A549 treated with CORT108297 at 1 μM for 4 hours (cell line): ENCODE measurements at places on chromosomes 3 and 15. TPM values are rescaled to one million over a fixed set of nuclear protein-coding genes. Genes with fewer than 3 reads are reported as not detected.

The ACP3 gene
- total RNA-seq: 0.02 to 0.14 TPM in 2 of 5 replicates, not detected in the others

The GOLGA8O gene
- total RNA-seq: 0.27 to 0.52 TPM (median 0.40 TPM) in 5 replicates

The NR2E3 gene
- total RNA-seq: 0.12 to 0.39 TPM (median 0.21 TPM) in 5 replicates

The EAF1 gene
- 13.1 to 16.3 TPM (median 15.6 TPM) in 5 replicates for total RNA-seq

The CHRFAM7A gene
- total RNA-seq: 4.5 to 7.5 TPM (median 7.2 TPM) in 5 replicates

The ZDHHC23 gene
- 3.4 to 4.4 TPM (median 3.6 TPM) in 5 replicates for total RNA-seq

The ITIH1 gene
- not detected in 5 replicates for total RNA-seq

The IP6K2 gene
- total RNA-seq: 48.8 to 49.9 TPM (median 49.3 TPM) in 5 replicates

The HYAL1 gene
- total RNA-seq: 0.37 to 0.52 TPM (median 0.44 TPM) in 5 replicates
